Bronchial smooth muscle cell (primary cell): ENCODE measurements at places on chromosomes 1 and 21. TPM values are rescaled to one million over a fixed set of nuclear protein-coding genes. Genes with fewer than 3 reads are reported as not detected.

PGBD5 gene
- 0.69 and 2.2 TPM in 2 replicates for total RNA-seq

PYHIN1 gene
- total RNA-seq: not detected in 2 replicates

DCST1 gene
- not detected in 2 replicates for total RNA-seq

PTPN7 gene
- not detected in 2 replicates for total RNA-seq

LRRC53 gene
- total RNA-seq: not detected in 2 replicates

KMO gene
- not detected in 2 replicates for total RNA-seq

CHAF1B gene
- total RNA-seq: 0.60 and 0.95 TPM in 2 replicates

TMEM51 gene
- total RNA-seq: 2.8 and 4.1 TPM in 2 replicates

SPTA1 gene
- 0.52 TPM in 1 of 2 replicates, not detected in the other for total RNA-seq

SFPQ gene
- total RNA-seq: 158 and 199 TPM in 2 replicates

MYBPH gene
- 0.16 and 0.26 TPM in 2 replicates for total RNA-seq

MFSD2A gene
- total RNA-seq: 0.63 and 0.69 TPM in 2 replicates

C8A gene
- total RNA-seq: not detected in 2 replicates

OXCT2 gene
- 0.09 and 2.2 TPM in 2 replicates for total RNA-seq

OR2M3 gene
- not detected in 2 replicates for total RNA-seq

AADACL3 gene
- total RNA-seq: not detected in 2 replicates

EVI5 gene
- 44.3 and 47.7 TPM in 2 replicates for total RNA-seq

PTP4A2 gene
- total RNA-seq: 281 and 473 TPM in 2 replicates

CNIH3 gene
- 25.0 and 28.2 TPM in 2 replicates for total RNA-seq

MCOLN2 gene
- total RNA-seq: 0.26 and 3.0 TPM in 2 replicates
